ENCODE measurements at places on chromosomes 6 and 20.
A peak's percentile ranks its signal among the peaks of the same experiment; 100 is the strongest.

- H3K27me3 ChIP-seq = peaks cover 8% of the 10 kb centered on the region
- no peaks in the 10 kb centered on the region for H3K36me3 ChIP-seq
- H3K4me1 ChIP-seq = peaks cover 3% of the 10 kb centered on the region
- no peak overlapping the region for H3K27ac ChIP-seq
- H3K4me3 ChIP-seq = no peak overlapping the region
These were observed 19.9 kb downstream of the COL9A1 start for GRCh38 chr6:70282919-70283461.

GRCh38 chr6:158143700-158144099 is 24.4 kb downstream of the SERAC1 start:
- no peaks in the 10 kb centered on the region for H3K36me3 ChIP-seq
- no peak overlapping the region for H3K27ac ChIP-seq
- H3K27me3 ChIP-seq = no peaks in the 10 kb centered on the region
- DNase-seq = no peak
- no peaks in the 10 kb centered on the region for H3K4me1 ChIP-seq
- H3K4me3 ChIP-seq = no peak overlapping the region

- H3K36me3 ChIP-seq = no peaks in the 10 kb centered on the region
- H3K4me3 ChIP-seq = no peak overlapping the region
- no peak for DNase-seq
- peaks cover 6% of the 10 kb centered on the region for H3K4me1 ChIP-seq
These were observed 4.5 kb downstream of the FOXO3 start for GRCh38 chr6:108565091-108565766.

GRCh38 chr6:134624781-134625180 is 306.9 kb upstream of the SGK1 start:
- H3K27me3 ChIP-seq = no peaks in the 10 kb centered on the region
- H3K36me3 ChIP-seq = no peaks in the 10 kb centered on the region
- H3K4me1 ChIP-seq = no peaks in the 10 kb centered on the region
- DNase-seq = no peak
- no peak overlapping the region for H3K27ac ChIP-seq

GRCh38 chr6:31033075-31033474 is 22.8 kb downstream of the MUC22 start:
- H3K27me3 ChIP-seq = no peaks in the 10 kb centered on the region
- DNase-seq = no peak
- H3K36me3 ChIP-seq = no peaks in the 10 kb centered on the region
- no peak overlapping the region for H3K4me3 ChIP-seq

GRCh38 chr20:4012589-4012988 is 2.8 kb downstream of the RNF24 start:
- peaks cover 16% of the 10 kb centered on the region for H3K4me1 ChIP-seq
- no peaks in the 10 kb centered on the region for H3K27me3 ChIP-seq
- DNase-seq = no peak

- no peaks in the 10 kb centered on the region for H3K36me3 ChIP-seq
- no peaks in the 10 kb centered on the region for H3K4me1 ChIP-seq
- no peaks in the 10 kb centered on the region for H3K27me3 ChIP-seq
- no peak overlapping the region for H3K4me3 ChIP-seq
- H3K27ac ChIP-seq = no peak overlapping the region
These were observed 279.1 kb upstream of the THEMIS start for GRCh38 chr6:128179876-128180438.

DNA sequence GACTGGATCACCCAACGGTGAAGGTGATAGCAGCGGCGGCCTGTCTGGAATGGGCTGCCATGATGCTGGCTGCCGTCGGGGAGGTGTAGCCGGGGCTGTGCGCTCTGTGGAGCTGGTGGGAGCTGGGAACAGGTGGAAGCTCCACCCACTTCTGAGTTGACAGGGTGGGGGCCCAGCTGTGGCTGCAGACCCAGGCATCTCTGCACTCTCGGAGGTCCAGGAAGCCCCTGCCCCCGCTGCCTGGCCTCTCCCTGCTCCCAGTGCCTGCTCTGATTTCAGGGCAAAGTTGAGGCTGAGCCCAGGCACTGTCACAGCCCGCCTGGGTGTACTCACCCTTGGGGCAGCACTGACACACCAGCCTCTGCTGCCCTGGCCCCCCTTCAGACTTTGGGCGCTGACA is 18.1 kb upstream of the CHRNA4 start:
- DNase-seq = no peak
- H3K4me1 ChIP-seq = no peaks in the 10 kb centered on the region
- no peaks in the 10 kb centered on the region for H3K36me3 ChIP-seq
- H3K4me3 ChIP-seq = no peak overlapping the region
- H3K27me3 ChIP-seq = no peaks in the 10 kb centered on the region

DNA sequence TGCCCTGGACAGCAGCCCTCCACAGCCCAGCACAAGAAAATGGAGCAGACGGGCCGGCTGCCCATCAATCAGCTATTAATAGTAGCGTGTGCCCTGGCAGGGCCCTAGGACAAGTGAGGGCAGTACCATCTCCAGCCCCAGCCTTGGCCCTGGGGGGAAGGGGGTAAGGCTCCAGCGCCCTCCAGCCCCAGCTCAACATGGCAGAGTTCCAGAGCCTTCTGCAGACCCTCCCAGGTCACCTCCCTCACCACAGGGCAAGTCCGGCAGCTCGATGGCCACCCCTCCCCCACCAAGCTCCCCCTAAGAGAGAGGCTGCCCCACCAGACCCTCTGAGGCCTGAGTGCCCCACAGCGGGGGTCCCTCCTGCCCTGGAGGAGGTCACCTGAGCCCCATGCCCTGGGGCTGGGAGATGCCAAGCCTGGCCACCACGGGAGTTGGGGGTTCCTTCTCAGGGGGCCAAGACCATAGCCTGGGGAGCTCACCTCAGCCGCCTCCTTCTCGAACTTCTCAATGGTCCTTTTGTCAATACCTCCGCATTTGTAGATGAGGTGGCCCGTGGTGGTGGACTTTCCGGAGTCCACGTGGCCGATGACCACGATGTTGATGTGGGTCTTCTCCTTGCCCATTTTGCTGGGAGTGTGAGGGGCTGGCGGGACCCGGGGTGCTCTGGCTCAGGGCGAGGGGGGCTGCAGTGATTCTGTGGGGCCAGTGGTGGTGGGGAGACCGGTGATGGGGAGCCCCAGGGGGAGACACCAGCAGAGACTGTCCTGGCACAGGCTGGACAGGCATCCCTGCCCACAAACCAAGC is 1.5 kb downstream of the EEF1A2 start:
- H3K27ac ChIP-seq = no peak overlapping the region
- no peaks in the 10 kb centered on the region for H3K36me3 ChIP-seq
- DNase-seq = no peak
- H3K4me3 ChIP-seq = no peak overlapping the region
- H3K27me3 ChIP-seq = peaks cover 43% of the 10 kb centered on the region

- no peak for DNase-seq
- H3K4me1 ChIP-seq = no peaks in the 10 kb centered on the region
- no peaks in the 10 kb centered on the region for H3K27me3 ChIP-seq
- no peak overlapping the region for H3K4me3 ChIP-seq
- H3K36me3 ChIP-seq = no peaks in the 10 kb centered on the region
These were observed 834.2 kb downstream of the KIF16B start for GRCh38 chr20:15739035-15739434.

DNA sequence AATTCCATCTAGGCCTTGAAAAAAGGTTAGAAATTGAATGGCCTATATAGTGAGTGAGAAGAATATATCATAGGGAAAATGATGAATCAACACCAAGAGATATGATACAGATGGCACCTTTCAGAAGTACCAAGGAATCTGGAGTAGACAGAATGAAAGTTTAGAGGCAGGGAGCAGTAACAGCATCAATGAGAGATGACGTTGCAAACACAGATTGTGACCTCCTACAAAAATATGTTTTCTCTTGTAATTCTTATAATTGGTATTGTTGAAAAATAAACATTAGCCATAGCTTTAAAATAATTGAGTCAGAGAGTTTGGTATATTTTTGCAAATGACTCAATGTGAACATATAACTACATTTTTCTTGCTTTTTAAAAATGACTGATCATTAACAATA is 1223.1 kb upstream of the GJE1 start:
- no peak overlapping the region for H3K27ac ChIP-seq
- H3K4me1 ChIP-seq = no peaks in the 10 kb centered on the region
- H3K4me3 ChIP-seq = no peak overlapping the region
- no peaks in the 10 kb centered on the region for H3K36me3 ChIP-seq
- H3K27me3 ChIP-seq = no peaks in the 10 kb centered on the region

- no peak for DNase-seq
- H3K27me3 ChIP-seq = no peaks in the 10 kb centered on the region
- H3K4me1 ChIP-seq = no peaks in the 10 kb centered on the region
- no peak overlapping the region for H3K4me3 ChIP-seq
- H3K36me3 ChIP-seq = no peaks in the 10 kb centered on the region
- no peak overlapping the region for H3K27ac ChIP-seq
These were observed 503.7 kb downstream of the KIF16B start for GRCh38 chr20:16069389-16070010.

- H3K27me3 ChIP-seq = no peaks in the 10 kb centered on the region
- H3K4me3 ChIP-seq = no peak overlapping the region
- H3K27ac ChIP-seq = no peak overlapping the region
- DNase-seq = no peak
- no peaks in the 10 kb centered on the region for H3K4me1 ChIP-seq
These were observed 577.5 kb downstream of the QKI start for GRCh38 chr6:163992056-163992455.

DNA sequence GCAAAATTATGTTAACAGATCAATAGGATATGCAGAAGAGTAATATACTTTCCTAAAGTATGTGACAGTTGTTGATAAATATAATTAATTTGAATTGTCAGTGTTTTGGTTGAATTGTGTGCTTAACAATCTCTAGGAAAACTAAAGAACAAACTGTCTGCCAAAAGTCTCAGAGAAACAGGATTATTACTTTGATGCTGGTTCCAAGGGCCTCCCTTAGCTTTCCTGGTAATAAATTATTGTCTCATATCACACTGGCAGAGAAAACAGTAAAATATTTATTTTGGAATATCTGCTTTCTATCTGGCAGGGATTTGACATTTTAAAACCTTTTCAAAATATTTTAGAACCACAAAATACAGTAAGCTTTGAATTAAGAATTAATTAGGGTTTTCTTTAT is 40.1 kb upstream of the CARMIL1 start:
- H3K36me3 ChIP-seq = no peaks in the 10 kb centered on the region
- no peaks in the 10 kb centered on the region for H3K4me1 ChIP-seq
- no peak overlapping the region for H3K27ac ChIP-seq
- no peak for DNase-seq
- H3K4me3 ChIP-seq = no peak overlapping the region
- H3K27me3 ChIP-seq = no peaks in the 10 kb centered on the region

DNA sequence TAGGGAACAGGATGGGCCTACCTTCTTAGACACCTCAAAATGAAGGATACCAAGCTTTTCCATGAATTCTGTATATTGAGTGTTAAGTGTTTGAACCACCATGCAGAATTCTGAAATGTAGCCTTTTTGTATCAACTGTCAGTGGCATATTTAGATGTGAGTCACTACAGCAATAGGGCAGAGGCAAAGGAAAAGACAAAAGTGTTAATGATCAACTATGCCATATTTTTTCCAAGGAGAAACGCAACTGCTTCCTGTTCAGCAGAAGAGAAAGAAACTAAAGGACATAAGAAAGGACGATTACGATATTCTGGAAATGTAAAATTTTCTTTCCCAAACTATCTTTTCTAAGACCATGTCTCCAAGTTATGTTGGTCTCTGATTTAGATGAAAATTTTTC is 104.6 kb upstream of the RSPO3 start:
- no peaks in the 10 kb centered on the region for H3K4me1 ChIP-seq
- DNase-seq = no peak
- no peak overlapping the region for H3K4me3 ChIP-seq
- H3K27ac ChIP-seq = no peak overlapping the region
- H3K36me3 ChIP-seq = no peaks in the 10 kb centered on the region
- H3K27me3 ChIP-seq = no peaks in the 10 kb centered on the region

- no peak overlapping the region for H3K27ac ChIP-seq
- no peaks in the 10 kb centered on the region for H3K4me1 ChIP-seq
- no peak for DNase-seq
These were observed 62.0 kb downstream of the GFOD1 start for GRCh38 chr6:13425270-13425873.

DNA sequence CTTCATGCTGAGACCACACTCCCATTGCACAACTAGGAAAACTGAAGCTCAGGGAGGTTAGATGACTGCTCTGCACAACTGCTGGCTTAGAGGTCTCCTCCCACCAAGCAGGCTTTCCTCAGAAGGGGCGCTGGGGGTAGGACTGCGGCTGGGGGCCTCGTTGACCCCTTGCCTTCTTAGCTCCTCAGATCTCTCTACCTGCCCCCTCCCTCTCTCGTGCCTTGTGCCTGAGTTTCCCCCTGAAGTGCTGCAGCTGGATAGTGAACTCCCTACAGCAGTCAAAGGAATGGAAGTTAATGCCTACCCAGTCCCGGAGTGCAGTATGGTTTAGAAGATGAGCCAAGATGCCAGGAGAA is 149.8 kb downstream of the GRM4 start:
- H3K27me3 ChIP-seq = no peaks in the 10 kb centered on the region
- no peak overlapping the region for H3K27ac ChIP-seq
- no peak for DNase-seq
- H3K4me3 ChIP-seq = no peak overlapping the region

- H3K27ac ChIP-seq = no peak overlapping the region
- DNase-seq = no peak
- no peaks in the 10 kb centered on the region for H3K27me3 ChIP-seq
- H3K4me1 ChIP-seq = no peaks in the 10 kb centered on the region
- H3K4me3 ChIP-seq = no peak overlapping the region
These were observed 49.3 kb downstream of the LYRM4 start for GRCh38 chr6:5211492-5211891.

DNA sequence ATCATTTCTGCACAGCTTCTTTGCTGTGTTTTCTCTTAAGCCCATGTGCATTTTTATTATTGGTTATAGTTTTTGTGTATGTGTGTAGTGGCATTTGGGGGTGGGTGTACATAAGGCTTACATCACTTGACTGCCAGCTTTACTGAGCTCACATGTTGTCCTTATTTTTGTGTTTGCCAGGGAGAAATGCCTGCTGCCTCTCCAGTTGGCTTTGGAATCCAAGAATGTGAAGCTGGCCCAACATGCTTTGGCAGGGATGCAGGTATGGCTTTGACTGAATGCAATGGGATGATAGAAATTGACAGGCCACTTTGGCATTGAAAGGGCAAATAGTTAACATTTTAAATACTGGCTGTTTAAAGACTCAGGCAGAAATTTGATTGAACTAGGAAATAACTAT is 11.4 kb downstream of the PBOV1 start:
- H3K4me3 ChIP-seq = no peak overlapping the region
- no peaks in the 10 kb centered on the region for H3K27me3 ChIP-seq
- no peak overlapping the region for H3K27ac ChIP-seq
- no peaks in the 10 kb centered on the region for H3K36me3 ChIP-seq
- no peak for DNase-seq

GRCh38 chr6:2719093-2719455 is 31.6 kb downstream of the MYLK4 start:
- no peak overlapping the region for H3K4me3 ChIP-seq
- no peaks in the 10 kb centered on the region for H3K4me1 ChIP-seq
- H3K27ac ChIP-seq = no peak overlapping the region
- DNase-seq = no peak

GRCh38 chr6:21596145-21596948 is 2.8 kb downstream of the SOX4 start:
- H3K36me3 ChIP-seq = no peaks in the 10 kb centered on the region
- peak; percentile 58 for DNase-seq
- H3K27me3 ChIP-seq = no peaks in the 10 kb centered on the region
- no peaks in the 10 kb centered on the region for H3K4me1 ChIP-seq
- peak overlapping the region; percentile 94 for H3K27ac ChIP-seq
